Cardiac muscle cell (in vitro differentiated cells and primary cell): ENCODE measurements at places on chromosomes 13 and 19. TPM values are rescaled to one million over a fixed set of nuclear protein-coding genes. Genes with fewer than 3 reads are reported as not detected.

The HIPK4 gene
- 0.12 and 0.18 TPM in 2 replicates for total RNA-seq

DNA sequence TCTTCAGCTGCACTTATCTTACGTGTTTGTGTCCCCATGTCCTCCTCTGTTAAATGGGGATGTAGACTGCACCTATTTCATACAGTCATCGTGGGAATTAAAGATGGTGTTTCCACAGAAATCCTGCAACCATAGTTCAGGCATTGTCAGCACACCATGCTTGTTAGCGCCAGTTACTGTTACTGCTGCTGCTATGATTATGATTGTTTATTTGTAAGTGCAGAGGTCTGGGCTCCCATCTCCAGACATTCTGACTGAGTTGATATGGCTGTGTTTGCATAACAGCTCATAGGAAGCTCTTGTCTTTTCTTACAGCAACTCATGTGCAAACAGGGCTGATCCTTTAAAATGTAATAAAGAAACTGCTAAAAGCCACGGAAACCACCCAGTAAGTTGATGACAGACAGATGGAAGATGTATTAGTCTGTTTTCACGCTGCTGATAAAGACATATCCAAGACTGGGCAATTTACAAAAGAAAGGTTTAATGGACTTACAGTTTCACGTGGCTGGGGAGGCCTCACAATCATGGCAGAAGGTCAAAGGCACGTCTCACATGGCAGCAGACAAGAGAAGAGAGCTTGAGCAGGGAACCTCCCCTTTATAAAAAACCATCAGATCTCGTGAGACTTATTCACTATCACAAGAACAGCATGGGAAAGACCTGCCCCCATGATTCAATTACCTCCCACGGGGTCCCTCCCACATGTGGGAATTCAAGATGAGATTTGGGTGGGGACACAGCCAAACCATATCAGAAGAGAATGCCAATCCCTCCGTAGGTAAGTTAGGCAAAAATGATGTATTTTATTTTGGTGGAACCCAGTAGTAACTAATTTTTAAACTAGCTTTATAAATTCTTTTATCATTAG, 1.6 kb downstream of the ZSCAN5A start:
- no peaks in the 10 kb centered on the region for H3K36me3 ChIP-seq
- peaks cover 6% of the 10 kb centered on the region for H3K4me1 ChIP-seq
- no peaks in the 10 kb centered on the region for H3K27me3 ChIP-seq
- H3K4me3 ChIP-seq: no peak overlapping the region
- DNase-seq: peak; percentile 19
- H3K27ac ChIP-seq: no peak overlapping the region

- no peak overlapping the region for H3K27ac ChIP-seq
- no peaks in the 10 kb centered on the region for H3K4me1 ChIP-seq
- DNase-seq: peak; percentile 17
- no peaks in the 10 kb centered on the region for H3K36me3 ChIP-seq
- H3K4me3 ChIP-seq: no peak overlapping the region
- no peaks in the 10 kb centered on the region for H3K27me3 ChIP-seq
Observed at GRCh38 chr13:112596235-112596634, 8.3 kb upstream of the TUBGCP3 start.

DNA sequence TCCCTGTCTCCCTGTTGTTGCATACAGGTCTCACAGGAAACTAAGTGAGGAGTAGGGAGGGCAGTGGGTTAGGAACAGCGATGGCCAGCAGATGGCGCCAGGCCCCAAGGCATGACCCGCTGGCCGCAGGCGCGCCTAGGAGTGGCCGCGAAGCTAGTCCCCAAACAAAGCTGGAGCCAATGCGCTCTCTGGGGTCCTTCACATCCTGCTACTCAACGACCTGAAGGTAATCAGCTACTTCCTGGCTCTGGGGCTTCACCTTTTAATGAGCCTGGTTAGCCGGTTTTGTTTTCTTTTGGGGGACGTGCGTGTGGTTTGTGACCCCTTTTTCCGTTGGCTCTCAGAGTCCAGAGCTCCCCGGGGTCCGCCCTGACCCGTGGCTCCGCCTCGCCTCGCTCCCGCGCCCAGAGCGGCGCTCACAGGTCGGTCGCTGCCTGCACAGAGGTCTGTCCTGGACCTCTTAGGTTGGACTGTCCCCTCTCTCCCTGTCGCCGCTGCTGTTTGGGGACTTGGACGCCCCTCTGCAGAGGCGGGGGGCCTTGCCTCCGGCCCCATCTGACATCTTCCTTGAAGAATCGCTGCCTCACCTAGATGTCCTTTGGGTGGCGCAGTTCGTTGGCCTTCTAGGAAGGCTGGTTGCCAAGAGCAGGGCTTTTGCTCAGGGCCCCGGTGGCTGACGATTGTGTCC, 62.2 kb upstream of the GTF3A start:
- peak; percentile 86 for DNase-seq
- peak overlapping the region; percentile 29 for H3K4me3 ChIP-seq
- no peaks in the 10 kb centered on the region for H3K36me3 ChIP-seq
- peaks cover 27% of the 10 kb centered on the region for H3K27me3 ChIP-seq
- no peak overlapping the region for H3K27ac ChIP-seq

GRCh38 chr13:108781312-108781711, 151.9 kb downstream of the MYO16 start:
- no peak overlapping the region for H3K4me3 ChIP-seq
- H3K27me3 ChIP-seq: no peaks in the 10 kb centered on the region
- no peak overlapping the region for H3K27ac ChIP-seq
- no peak for DNase-seq
- H3K4me1 ChIP-seq: no peaks in the 10 kb centered on the region
- H3K36me3 ChIP-seq: no peaks in the 10 kb centered on the region
